ENCODE measurements at places on chromosomes 2 and 18. TPM values are rescaled to one million over a fixed set of nuclear protein-coding genes. Genes with fewer than 3 reads are reported as not detected.

ACTG2 gene
- 779 TPM for total RNA-seq

DCDC2C gene
- total RNA-seq = not detected

PDE1A gene
- 8.1 TPM for total RNA-seq

VIL1 gene
- total RNA-seq = 247 TPM

KCTD1 gene
- total RNA-seq = 9.0 TPM

KCNJ13 gene
- total RNA-seq = not detected

CBLN2 gene
- total RNA-seq = 1.3 TPM

PSMA8 gene
- total RNA-seq = not detected

ARHGAP25 gene
- 11.2 TPM for total RNA-seq

OTX1 gene
- total RNA-seq = not detected

PROM2 gene
- total RNA-seq = 27.8 TPM

SIGLEC15 gene
- total RNA-seq = not detected

SH3BP4 gene
- 7.5 TPM for total RNA-seq
